HFF-Myc (cell line): ENCODE measurements at places on chromosomes 5 and 9.

DNA sequence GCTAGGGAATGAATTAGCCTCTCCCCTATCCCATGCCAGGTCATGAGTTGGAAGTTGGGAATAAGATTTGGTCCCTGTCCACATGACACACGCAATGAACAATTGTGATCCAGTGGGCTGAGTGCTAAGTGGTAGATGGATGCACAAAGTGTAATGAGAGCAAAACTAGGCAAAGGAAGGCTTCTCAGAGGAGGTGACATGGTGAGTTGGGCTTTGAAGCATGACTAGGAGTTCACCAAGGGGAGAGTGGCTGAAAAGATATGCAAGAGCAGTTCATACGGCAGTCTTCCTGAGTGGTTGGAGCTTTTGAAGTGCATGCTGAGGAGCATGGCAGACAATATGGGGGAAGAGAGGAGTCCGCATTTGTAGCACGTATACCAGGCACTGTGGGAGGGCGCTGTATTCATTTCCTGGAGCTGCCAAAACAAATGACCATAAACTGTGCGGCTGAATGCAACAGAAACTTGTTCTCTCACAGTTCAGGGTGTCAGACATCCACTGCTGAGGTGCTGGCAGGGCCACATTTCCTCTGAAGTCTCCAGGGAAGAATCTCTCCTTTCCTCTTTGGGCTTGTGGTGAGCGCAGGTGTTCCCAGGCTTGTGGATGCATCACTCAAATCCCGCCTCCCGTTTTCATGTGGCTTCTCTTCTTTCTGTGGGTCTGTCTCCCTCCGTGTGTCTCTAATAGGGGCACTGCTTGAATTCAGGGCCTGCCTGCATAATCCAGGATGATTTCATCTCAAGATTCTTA, 49.5 kb downstream of the NSG2 start:
- DNase-seq = no peak

- DNase-seq = no peak
These were observed 18.4 kb upstream of the SLC9A3 start for GRCh38 chr5:542319-543311.

DNA sequence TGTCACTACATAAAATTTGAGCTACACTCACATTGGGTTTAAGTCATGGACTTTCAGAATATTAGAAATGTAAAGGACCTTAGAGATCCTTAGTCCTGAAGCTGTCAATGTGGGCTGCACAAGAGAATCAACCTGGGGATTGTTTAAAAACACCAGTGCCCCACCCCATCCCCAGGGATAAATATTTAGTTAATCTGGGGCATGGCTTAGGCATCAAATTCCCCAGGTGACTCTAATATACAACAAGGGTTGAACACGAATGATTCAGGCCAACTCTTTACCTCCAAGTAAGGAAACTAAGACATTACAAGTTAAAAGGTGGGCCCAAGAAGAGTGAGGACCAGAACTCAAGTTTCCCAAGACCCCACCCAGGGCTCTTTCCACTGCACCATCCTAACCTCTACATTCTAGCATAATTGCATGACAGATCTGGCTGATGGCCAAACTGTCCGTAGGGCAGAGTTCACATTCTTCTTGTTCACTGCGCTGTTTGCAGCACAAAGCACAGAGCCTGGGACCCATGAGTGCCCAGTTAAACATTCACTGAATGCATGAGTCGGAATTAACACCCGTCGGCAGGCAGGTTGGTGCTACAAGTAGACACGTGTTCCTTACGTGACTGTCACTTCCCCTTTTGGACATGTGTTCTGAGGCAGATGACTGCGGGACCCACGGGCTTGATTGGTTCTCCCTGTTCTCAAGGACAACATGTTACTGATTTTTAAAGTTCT, 25.2 kb downstream of the CYFIP2 start:
- no peak for DNase-seq

DNA sequence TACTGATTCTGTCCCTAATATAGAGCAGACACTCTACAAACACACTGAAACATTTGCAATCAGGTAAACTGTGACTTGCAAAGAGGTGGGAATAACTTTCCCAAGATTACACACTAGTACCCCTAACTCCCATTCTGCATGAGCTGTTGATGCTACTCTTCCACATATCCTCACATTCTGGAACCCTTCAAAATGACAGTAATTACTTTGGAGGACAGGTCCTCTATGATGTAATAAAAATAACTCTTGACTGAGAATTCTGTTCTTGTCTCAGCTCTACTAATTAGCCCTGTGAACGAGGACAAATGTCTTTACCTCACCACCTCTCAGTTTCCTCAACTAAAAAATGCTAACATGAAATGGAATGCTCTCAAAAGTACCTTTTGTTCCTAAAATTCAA, 49.5 kb upstream of the JMY start:
- no peak for DNase-seq

- no peak for DNase-seq
These were observed 133.3 kb upstream of the HAND1 start for GRCh38 chr5:154611341-154611767.

GRCh38 chr9:109026306-109026705, 13.0 kb upstream of the CTNNAL1 start:
- DNase-seq = no peak

- no peak for DNase-seq
These were observed 113.2 kb downstream of the CEMIP2 start for GRCh38 chr9:71655141-71655540.

GRCh38 chr9:10130061-10130675, 482.6 kb downstream of the PTPRD start:
- DNase-seq = no peak

DNA sequence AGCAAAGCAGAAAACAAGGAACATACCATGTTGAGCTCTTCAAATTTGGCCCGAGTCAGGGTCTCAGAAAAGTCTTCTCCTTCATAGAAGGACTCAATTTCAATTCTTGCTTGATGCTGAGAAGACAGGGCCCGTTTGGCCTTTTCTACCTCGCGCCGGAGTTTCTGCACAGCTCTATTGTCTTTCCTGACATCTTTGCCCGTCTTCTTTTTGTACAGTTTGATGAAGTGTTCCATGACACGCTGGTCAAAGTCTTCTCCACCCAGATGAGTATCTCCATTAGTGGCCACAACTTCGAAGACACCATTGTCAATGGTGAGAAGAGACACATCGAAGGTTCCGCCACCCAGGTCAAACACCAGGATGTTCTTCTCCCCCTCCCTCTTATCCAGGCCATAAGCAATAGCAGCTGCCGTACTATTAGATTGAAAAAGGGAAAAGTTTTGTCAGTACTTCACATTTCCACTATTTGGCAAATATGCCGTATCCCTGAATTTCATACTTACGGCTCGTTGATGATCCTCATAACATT, 2.2 kb downstream of the HSPA5 start:
- DNase-seq = no peak

DNA sequence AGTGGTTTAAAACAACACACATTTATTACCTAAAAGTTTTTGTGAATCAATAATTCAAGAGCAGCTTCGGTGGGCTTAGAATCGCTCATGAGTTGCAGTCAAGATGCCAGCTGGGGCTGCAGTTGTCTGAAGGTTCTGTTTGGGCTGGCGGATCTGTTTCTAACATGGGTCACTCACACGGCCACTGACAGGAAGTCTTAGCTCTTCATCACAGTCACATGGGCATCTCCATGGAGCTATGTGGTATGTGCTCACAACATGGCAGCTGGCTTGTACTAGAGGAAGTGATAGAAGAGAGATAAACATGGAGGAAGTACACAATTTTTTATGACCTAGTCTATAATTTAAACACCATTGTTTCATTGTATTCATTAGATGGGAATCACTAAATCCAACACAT, 11.2 kb downstream of the KLHL9 start:
- no peak for DNase-seq

DNA sequence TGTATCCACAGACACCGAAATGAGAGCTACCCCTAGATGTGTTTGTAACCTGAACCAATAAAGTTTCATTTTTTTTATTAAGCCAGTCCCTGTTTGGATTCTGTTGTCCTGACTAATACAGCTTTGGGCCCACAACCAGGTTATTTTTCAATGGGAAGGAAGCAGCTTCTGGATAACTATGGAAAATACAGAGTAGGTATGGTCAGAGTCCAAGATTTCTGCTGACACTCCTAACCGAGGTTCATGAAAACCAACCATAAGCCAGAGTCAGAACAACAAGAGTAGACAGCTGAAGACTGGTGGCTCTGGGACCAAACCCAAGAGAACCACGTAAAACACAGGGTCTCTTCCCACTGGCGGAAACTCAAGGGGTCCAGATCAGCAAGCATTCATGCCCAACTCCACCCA, 10.8 kb downstream of the KLF9 start:
- no peak for DNase-seq

GRCh38 chr5:52786949-52787599, 642 bp upstream of the ITGA1 start:
- DNase-seq = no peak

GRCh38 chr5:176166427-176166826, 71.8 kb upstream of the SIMC1 start:
- no peak for DNase-seq

DNA sequence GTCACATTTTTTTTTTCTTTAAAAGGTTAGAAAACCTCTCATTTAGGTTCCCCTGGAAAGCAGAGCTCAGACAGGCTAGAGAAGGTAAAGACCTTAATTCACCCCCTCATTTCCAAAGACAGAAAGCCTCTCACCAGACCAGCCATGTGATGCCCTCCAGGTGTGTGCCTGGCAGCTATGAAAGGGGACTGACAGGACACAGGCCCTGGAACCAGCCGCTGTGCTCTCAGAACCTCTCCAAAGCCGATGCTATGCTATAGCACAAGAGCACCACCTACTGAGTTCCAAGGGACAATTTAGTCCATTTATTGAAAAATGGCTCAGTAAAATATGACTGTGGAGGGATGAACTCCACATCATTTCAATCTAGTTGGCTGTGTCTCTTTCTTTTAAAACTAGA, 48.8 kb downstream of the FANCC start:
- DNase-seq = no peak

- no peak for DNase-seq
These were observed 85.0 kb upstream of the TAF11L2 start for GRCh38 chr5:17412760-17413671.

GRCh38 chr9:93205045-93205768, 21.3 kb downstream of the WNK2 start:
- no peak for DNase-seq

DNA sequence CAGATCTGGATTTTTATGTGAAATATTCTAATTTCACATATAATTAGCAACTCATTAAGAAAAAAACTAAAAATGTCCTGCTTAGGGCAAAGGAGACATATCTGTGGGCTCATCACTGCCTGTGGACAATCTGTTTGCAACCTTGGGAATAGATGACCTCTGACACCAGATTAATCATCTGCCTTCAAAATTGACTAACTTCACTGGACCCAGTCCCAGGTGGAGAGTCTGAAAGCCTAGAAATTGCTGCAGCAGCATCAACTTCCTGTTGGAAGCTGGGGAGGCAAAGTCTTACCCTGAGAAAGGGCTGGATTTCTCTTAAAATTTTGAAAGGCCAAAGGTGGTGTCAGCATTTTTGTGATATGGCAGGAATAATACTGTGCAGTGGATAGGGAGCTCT, 76.3 kb upstream of the TNC start:
- no peak for DNase-seq
